Neuronal stem cell (in vitro differentiated cells): ENCODE measurements at places on chromosomes 13 and 19.
A peak's percentile ranks its signal among the peaks of the same experiment; 100 is the strongest.

- no peak for DNase-seq
Observed at GRCh38 chr19:4233282-4233853, 4.0 kb downstream of the EBI3 start.

GRCh38 chr19:45402298-45403061 lies 2.4 kb downstream of the PPP1R13L start:
- no peak for DNase-seq

GRCh38 chr19:29771708-29772414 lies 39.9 kb upstream of the CCNE1 start:
- peak; percentile 38 for DNase-seq

DNA sequence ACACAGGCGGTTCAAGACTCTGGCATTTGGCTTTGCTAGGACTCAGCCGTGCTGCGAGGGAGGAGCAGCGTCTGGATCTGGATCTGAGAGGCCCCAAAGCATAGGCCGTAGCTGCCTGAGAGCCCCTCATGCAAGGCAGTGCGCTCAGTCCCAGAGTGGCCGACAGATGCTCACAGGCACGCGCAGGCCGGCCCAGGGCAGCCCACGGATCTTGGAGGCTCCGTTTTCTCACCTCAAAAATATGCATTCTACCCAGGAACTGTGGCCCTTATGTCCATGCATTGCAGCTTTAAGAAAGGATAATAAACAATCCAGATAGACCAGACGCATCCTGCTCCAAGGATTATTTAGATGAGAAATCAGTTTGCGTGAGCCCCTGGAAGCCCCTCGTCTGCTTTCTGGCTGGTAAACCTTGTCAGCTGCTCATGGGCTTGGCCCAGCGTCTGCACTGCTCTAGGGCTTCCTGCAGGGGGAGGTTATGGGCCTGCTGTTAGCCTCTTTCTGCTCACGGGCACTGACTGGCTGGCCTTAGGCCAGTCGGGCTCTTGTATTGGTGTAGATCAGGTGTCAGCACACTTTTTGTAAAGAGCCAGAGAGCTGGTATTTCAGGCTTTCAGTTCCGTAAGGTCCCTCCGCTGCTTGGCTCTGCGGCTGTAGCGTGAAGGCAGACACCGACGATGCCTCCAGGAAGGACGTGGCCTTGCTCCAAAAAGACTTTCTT lies 24.2 kb downstream of the TEX29 start:
- DNase-seq = peak; percentile 71

- DNase-seq = no peak
Observed at GRCh38 chr13:47146136-47146535, 249.3 kb upstream of the HTR2A start.

- DNase-seq = no peak
Observed at GRCh38 chr13:22757530-22758120, 423.2 kb upstream of the SGCG start.
